ENCODE measurements at places on chromosomes 6 and 20.

DNA sequence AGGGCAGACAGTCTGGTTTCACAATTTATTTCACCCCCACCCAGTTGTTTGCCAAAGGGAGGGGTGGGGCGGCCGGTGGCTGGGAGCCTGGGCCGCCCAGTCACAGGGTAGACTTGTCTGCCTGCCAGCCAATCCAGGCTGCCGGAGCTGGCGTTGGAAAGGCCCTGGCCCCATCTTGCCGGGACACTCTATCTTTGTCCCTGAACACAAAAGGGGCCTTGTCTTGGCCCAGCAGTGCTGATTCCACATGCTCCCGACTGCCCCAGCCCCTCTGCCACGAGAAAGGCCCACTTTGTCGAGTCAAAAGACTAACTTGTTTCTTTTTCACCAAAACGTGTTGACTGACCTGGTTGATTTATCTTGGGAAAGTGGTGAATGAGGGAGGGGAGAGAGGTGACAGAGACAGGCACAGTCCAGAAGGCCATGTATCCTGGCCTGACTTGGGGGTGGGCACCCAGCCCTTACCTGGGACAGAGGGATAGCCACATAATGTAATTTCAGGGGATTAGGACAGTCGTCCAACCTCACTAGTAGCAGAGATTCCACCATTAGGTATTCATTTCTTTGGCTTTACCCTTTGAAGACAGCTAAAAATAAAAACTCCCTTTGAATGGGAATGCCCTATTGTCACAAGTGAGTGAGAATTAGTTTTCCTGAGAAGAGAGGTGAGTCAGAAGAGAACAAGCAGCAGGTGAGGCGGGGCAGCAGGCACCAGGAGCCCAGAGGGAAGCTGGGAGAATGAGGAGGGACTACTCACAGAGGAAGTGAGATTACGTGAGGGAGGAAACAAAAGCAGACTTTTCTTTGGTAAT is 67.0 kb upstream of the SIRPA start:
- no peak for DNase-seq

DNA sequence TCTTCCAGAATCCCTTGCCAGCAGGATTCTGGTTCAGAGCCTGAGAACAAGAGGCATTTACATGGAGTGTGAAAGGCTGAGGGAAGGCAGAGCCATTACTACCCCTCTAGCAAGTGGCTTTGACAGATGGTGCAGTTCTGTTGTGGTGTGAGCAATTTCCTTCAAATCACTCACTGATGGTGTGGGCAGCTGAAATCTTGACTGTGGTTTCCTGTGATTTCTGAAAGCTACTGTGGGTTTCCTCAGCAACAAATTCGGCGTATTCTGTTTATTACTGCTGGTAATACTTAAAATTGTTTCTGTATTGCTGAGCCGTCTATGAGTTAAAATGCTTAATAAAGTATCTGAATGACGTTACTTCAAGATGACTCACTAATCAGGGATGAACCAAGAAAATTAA is 181.5 kb upstream of the TCF21 start:
- DNase-seq = no peak

DNA sequence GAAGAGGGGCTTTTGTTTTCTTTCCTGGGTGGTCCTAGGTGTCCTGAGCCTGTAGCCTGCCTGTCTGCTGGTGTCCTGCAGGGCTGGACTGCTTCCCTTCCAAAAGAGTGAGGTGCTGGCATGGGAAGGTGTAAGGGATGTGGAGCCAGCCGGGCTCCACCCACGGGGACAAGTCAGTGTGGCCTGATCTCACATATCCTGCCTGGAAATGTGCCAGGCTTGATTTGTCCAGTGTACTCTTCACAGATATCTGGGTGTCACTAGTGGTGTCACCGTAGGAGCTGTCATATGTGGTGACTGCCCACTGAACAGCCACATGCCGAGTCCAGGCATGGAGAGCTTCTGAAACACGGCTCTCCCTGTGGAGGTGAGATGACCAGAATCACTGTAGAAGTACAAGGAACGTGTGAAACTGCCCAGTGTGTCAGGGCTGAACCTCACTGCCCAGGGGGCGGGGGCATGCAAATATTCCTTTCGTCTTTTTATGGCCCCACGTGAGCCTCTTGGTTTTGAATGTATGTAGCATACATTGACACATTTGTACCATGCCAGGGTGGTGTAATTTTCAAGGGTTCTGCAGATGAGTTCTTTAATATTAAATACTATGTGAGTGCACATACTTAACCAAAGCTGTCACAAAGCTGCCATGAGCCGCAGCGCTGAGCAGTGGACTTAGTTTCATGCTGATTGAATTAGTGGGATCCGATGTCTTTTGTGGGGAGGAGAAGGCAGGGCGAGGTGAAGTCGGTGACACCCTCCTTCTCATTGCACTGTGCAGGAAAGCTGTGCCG is 55.8 kb downstream of the CDH4 start:
- DNase-seq = no peak

DNA sequence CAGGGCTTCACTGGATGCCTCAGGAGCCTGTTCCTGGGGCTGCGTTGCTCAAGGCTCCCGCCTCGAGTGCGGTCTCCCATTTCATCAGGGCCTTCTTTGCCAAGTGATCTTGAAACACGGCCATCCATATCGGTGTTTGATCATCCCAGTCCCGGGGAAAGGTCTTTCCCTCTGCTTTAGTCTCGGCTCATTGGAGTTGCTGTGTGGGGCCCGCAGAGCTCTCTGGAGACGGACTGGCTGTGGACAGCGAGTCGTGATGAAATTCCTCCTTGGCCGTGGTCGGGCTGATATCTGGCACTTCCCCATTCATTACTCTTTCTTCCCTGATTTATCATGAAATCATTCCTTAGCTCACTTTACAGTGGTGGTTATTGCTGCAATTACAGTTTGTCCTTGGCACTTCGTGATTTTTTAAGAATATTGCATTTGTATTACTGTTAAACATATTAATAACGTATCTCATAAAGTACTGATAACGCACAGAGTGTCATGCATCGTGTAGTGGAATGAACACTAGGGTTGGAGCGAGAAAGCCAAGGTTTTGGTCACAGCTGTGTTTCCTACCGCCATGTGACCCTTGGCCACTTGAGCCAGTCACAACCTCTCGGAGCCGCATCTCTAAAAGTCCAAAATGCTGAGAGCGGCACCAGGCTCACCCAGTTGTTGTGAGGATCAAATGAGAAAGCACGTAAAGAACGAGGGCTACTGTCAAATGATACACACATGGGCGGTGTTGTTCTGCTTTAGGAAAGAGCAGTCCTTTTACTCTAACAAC is 71.8 kb downstream of the MTHFD1L start:
- DNase-seq = no peak

DNA sequence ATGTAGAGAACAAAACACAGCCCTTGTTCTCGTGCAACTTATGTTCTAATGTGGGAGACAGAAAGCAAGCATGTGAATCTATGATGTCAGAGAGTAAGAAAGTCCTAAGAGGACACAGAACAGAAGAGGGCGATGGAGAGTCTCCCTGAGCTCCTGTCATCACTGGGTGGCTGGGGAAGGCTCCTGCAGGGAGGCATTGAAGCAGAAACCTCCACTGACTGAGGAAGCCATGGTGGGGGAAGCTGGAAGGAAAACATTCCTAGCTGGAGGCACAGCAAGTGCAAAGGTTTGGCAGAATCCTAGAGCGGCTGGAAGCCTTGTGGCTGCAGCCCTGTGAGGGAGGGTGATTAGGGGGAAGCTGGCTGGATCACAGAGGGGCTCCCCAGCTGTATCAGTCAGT is 248.0 kb downstream of the CDH26 start:
- DNase-seq = no peak

DNA sequence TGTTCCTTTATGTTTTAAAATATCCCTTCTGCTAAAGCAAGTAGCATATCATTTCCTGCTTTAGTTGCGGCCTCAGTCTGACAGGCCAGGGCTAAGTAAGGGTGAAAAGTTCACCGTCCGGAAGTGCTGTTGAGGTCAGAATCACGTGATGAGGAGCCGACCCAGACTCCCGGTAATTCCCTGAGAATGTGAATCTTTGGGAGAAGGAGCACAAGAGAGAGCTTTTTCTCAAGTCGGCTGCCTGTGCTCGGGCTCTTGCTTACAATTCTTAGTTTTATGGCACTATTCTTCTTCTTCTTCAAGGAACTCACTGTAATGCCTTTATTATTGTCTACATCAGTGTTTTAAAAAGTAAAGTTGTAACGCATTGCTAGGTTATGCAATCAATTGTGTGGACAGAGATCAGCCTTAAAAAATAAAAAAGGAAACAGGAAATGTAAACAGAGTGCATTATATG is 309.3 kb downstream of the PRL start:
- DNase-seq = no peak

DNA sequence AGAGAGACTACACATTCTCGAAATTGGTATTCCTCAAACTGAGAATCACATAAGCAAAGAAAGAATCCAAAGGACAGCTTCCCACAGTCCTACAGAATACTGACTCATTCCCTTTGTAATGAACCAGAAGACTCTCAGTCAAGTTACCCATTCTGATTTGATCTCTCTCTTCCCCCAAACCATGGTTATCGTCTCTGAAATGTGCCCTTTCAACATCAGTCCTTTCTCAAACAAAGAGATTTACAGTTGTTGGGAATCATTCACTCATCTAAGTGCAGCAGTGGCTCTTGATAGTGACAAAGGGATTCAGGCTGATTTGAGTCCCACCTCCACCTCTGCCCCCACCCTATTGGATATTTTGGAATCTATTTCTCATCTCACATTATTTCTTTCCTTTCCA is 15.0 kb upstream of the RSPO3 start:
- DNase-seq = no peak

DNA sequence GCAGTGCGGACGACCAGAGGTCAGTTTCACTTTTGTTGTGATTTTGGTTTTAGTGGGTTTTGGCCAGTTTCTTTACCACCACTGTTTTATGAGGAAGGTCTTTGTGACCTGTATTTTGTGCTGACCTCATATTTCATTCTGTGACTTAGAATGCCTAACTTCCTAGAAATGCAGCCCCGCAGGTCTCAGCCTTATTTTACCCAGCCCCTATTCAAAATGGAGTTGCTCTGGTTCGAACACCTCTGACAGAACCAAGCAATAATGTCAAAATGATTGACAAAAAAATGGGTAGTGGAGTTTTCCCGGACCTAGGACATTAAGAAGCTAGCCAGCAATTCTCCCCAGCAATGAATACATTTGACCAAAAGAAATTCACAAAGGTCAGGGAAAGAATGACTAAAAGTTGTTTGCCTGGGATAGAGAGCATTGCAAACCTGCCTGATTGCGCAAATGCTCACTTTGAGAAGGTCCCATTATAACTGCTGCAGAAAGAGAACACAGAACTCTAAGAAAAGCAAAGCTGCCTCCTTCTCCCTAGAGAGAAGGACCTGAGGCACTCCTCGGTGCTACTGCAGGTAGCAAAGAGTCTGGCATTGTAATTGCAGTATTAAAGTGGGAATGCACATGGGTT is 288.8 kb downstream of the ADGB start:
- DNase-seq = no peak

DNA sequence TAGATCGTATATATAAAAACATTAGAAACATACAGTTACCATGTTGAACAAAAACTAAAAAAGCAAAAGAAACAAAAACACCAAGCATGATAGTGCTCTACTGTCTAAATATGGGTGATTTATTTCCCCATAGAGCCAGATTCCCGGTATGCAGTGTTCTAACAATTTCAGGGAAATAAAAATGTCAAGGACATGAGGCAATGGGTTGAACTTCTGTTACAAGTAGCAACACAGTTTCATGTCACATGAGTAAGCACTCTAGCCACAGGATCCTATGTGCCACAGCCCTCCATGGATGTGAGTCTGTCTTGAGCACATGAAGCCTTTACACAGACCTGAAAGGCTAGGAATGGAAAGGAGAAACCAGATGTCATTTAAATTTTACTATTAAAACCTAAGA is 96.0 kb downstream of the MAP3K5 start:
- no peak for DNase-seq

Measured in activated T-helper 9 cell treated with anti-CD3 and anti-CD28 coated beads, Interleukin-2, amount 50 U/mL, for 16 hours (primary cell).